ENCODE measurements at places on chromosomes 13 and 19.

DNA sequence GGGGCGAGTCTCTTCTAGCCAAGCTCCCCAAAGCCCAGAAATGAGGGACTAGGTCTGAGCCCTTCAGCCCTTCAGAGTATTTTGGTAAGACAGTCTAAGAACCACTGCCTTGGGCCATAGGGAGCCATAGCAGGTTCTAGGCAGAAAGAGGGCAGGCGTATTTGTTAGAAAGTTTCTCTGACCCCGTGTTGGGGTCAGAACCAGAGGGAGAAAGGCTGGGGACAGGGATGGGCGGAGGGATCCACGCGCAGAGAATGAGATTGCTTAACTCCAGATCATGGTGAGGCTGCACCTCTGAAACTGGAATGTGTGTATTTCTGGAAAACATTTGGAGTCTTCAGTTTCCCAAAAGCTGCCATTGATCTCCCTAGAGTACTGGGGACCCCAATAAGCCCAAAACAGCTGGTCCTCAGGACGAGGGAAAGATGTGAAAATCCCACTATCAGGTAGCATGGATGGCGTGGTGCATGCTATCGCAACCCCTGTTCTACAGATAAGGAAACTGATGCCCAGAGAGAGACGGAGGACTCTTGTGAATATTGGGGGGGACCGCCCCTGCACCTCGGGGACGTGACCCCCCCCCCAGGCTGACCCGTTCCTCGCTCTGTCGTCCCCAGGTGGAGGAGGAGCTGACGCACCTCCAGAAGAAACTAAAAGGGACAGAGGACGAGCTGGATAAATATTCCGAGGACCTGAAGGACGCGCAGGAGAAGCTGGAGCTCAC lies 703 bp upstream of the TPM4 start:
- no peak for DNase-seq

DNA sequence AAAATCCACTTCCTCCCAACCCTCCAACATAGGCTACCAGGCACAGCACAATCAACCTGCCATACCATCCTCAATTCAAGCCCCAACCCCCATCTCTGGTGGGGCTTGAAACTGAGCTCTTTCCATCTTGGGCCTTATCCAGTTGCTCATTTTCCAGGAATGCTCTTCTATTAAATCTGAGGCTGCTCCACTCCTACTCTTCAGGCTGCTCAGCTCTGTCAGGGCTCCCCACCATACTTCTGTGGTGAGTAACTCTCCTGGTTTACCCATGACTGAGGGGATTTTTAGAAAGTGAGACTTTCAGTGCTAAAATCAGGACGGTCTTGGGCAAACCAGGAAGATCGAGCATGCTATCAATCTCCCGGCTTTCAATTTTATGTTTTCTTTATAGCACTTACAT lies 512.8 kb downstream of the LMO7 start:
- DNase-seq = no peak

- no peak for DNase-seq
Measured at GRCh38 chr19:19526581-19527370, 1.9 kb upstream of the YJEFN3 start.

DNA sequence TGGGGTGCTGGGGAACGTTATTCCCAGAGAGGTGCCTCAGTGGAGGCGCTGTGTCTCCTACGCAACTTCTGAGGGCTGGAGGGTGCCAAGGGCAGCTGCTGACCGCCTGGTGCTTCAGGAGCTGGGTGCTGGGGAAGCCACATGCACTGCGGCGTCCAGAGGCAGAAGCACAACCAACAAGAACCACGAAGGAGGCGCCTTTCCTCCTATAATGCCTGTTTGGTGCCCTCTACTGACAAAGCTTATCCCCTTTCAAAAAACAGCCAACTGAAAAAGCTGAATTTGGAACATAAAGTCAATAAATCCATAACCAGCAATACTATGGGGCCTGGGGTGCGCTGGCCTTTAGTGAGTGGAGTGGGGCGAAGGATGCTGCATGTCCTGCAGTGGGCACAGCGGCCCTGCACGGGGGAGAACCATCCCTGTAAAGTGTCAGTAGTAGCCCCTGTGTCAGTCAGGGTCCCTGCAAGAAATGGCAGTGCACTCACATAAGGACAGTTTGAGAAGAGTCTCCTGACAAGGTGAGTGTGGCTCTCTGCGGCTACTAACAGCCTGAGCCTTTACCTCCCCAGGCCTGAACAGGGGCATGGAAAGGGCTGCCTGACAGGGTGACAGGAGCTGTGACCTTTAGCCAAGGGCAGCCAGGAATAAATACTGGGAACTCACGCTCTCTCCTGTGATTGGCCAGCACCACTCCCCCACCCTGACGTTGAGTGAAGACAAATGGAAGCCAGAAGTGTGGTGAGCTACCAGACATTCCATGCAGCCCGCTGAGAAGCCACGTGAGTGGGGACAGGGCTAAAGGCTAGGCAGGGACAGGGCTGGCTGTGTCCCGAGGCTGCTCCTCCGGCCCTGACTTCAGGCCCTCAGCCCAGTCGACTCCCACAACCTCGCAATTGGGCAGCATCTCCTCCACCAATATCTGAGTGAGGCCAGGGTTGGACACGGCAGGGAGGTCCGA lies 4.5 kb upstream of the B3GNT8 start:
- DNase-seq = no peak

DNA sequence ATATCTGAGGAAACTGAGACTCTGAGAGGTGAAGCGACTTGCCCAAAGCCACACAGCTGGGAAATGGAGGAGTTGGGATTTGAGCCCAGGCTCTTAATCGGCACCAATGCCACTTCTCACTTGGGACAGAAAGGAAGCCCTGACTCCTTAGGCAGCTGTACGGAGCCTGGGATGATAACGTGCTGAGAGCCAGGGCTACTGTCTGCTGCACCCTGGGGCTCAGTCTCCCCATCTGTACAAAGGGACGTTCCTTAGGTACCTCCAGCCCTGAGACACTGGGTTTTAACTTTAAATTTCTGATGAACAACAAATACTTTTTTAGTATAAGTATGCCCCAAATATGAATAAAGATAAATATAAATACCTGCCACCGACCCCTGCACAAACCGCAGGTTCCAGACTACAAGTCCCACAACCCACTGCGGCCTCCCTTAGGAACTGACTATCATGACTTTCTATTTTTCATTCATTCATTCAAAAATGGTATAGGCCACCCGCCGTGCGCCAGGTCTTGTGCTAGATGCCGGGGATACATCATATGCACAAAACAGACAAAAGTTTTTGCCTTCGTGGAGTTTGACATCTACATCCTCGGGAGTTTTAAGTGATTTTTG lies 776 bp upstream of the NCLN start:
- peak; percentile 35 for DNase-seq

DNA sequence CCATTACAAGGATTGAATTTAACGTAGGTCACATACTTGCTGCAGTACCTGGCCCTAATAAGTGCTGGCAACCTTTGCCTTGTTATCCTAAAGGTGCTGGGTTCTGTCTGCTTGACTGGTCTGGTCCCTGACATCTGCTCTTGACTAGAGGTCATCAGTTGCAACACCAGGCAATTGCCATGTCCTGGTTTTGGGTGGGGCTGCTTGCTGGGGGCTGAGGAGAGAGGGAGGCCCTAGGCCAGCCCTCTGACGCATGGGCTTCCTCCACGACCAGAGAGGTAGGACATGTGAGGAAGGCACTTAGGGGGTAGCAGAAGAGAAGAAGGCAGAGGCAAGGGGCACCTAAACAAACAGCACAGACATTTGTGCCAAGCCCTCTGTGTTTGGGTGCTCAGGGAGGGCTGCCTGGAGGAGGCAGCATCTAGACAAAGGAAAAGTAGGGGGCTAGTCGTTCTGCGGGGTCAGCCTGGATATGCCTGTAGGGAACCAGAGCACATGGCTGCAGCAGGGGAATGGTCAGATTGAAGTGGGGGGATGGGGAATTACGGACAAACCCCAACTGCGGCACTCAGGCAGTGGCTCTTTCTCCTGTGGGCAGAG lies 21.7 kb downstream of the VSTM2B start:
- no peak for DNase-seq

- DNase-seq = no peak
Measured at GRCh38 chr19:33763633-33764371, 32.9 kb upstream of the KCTD15 start.

GRCh38 chr19:54207983-54208783 lies 7.5 kb downstream of the RPS9 start:
- DNase-seq = no peak

DNA sequence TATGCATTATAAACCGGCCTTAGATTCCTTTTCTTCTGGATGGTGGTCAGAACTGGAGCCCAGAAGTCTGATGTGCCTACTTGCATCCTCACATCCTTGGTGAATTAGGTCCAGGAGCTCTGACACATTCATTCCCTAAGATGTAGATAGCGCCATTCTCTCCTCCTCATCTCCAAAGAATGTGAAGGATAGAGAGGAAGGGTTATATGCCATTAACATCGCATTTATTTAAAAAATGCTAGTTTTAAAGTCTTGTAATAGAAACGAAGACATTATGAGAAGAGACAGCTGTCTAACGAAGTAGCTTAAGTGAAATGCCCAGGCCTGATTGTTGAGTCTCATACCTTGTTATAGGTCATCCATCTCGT lies 9.7 kb downstream of the MBNL2 start:
- no peak for DNase-seq

GRCh38 chr13:77184455-77184854 lies 142.4 kb downstream of the MYCBP2 start:
- no peak for DNase-seq

- DNase-seq = no peak
Measured at GRCh38 chr13:111913761-111914140, 153.2 kb upstream of the SOX1 start.

GRCh38 chr13:113874579-113875428 lies 10.9 kb upstream of the GAS6 start:
- DNase-seq = no peak

DNA sequence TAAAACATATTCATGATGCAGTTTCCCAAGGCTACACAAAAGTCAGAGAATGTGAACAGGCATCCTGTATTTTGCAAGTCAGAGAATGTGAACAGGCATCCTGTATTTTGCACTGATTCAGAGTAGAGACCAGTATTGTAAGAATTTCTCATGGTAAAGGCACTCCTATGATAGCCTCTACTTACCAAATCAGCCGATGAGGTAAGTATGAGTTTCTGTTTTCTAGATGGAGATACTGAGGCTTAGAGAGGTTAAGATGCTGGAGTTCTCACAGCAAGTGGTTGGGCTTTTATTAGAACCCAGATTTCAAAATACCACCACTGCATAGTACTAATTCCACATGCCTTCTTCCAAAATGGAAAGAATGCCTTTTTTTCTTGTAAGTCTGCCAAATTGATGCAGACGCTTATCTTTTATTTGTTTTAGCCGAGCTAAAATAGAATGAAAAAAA lies 12.3 kb downstream of the TPT1 start:
- DNase-seq = no peak

- no peak for DNase-seq
Measured at GRCh38 chr13:97328222-97328790, 105.7 kb upstream of the RAP2A start.

- no peak for DNase-seq
Measured at GRCh38 chr19:10976131-10976892, 15.5 kb downstream of the SMARCA4 start.

DNA sequence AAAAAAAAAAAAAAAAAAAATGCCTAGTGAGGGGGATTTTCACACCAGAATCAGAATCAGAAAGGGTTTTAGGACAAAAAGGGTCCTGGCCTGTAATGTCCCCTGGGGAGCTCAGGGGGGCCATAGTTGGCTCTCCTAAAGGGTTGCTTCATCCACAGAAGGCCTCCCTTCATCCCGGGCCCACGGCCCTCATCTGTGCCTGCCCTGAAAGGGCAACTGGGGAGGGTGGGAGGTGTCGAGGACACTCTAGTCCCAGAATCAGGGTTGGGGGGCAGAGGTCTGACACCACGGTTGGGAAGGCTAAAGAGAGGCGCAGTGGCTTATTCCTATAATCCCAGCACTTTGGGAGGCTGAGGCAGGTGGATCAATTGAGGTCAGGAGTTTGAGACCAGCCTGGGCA lies 22.5 kb upstream of the ZNRF4 start:
- DNase-seq = no peak

DNA sequence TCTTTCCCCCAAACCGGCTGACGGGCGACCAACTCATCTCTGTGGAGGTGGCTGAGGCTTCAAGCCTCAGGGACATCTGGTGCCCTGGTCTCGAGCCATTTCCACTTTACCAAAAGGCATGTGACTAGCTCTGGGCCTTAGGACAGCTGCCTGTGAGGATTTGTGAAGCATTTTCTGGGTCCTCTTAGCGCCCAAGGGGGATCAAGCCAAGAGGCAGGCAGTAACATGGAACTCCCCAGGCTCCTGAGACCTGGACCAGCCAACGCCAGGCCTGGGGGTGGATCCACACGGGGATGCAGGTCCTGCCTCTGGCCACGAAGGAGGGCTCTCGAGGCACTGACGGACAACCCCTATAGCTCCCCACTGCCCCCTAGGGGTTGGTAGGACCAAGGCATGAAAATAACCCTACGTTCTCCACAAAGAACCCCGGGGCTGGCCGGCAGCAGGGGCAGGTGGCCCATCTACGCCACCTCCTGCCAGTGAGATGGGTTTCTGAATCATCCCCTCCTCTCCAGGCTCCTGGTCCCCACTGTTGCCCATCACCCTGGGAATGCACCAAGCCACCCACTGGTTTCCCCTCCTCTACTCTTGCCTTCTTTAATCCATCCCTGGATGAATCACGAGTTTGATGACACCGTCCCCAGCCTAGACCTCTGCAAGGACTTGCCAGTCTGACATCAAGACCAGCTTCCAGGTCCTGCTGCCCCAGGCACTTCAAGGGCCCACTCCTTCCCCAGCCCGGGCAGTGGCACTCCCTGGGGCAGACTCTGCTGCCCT lies 7.0 kb upstream of the MYDGF start:
- DNase-seq = no peak

DNA sequence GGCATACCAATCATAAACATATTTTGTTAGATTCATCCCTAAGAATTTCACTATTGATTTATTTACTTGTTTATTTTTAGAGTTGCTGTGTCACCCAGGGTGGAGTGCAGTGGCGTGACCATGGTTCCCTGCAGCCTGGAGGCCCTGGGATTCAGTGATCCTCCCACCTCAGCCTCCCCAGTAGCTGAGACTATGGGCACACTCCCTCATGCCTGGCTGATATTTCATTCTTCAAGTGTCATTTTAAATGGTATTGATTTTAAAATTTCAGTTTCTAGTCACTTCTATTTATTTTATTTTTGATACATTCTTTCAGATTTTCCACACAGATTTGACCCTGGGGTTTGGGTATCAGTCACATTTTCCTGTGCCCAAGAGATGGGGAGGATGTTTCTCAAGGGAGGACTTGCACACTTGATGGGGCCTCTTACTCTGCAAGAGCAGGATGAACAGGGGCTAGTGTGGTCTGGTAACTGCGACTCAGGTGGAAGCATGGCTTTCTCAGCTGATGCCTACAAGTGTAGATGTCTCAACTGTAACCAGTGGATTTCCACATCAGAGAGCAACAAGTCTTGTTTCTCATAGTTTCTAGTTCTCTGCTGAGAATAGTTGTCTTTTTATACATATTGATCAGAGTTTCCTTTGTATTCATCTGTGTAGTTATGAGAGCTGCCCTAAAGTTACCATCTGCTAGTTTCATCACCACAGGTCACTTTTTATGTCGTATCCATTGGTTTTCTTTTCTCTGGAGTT lies 40.2 kb downstream of the CCNE1 start:
- DNase-seq = no peak

DNA sequence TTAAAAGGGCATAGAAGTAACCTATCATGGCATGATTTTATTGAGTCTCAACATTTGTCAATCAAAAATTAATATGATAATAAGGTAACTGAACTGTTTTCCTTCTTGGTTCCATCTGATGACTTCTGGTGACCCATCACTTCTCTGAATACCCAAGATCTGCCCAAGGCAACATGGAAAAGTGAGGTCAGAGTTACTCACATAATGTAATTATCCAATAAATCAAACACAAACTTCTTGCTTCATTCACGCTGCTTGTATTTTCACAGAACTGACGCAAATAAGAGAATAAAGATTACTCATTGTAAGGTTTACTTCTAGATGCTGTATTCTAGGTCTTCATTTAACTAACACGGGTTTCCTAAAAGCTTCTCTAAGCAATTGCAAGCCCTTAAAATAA lies 361.6 kb downstream of the RBM26 start:
- no peak for DNase-seq

All from T-helper 2 cell (primary cell).